ENCODE measurements at places on chromosomes 12 and 14.

DNA sequence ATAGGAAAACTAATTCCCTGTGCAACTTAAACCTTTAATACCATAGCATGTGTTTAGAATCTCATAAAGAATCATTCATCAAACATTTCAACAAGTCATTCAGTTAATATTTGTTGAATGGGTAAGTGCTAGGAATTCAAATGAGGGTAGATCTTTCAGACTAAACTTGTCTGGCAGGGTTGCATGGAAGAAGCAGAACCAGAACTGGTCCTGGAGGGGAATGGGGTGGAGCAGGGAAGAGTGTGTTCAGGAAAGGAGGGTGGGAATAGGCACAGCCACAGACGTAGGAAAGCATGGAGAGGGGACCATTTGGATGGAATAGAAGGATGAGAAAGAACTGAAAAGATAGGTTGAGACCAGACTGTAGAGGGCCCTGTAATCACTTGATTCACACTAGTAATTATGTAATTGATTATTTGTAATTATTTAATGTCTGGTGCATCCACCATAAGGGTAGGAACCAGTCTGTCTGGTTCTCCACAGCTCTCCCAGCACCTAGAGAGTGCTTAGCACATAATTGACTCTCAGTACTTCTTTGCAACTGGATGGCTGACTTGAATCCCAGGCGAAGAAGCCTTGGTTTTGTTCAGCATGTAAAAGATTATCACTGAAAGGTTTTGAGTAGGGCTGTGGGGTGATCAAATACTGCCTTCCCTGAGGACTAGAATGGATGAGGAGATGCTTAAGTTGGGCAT lies 3.0 kb upstream of the MAP3K9 start:
- DNase-seq: no peak

DNA sequence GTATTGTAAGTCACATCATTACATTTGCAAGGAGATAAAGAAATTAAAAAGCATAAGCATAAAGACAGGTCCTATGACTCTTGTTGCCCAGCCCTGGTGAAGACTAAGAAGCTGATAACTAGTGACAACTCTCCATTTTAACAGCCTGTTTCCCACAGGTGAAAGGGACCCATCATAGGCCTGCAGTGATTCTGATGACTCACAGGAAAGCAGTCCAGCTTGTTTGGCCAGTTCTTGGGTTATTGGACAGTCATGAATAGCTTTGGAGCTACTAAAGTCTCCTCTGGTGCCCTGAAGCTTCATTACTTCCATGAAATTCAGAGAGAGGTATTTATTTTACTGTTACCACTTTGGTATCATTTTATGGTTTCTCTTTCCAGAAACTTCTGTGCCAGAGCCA lies 55.5 kb upstream of the DYRK2 start:
- no peak for DNase-seq

GRCh38 chr12:65826353-65827171 lies 2.3 kb downstream of the HMGA2 start:
- DNase-seq: no peak

DNA sequence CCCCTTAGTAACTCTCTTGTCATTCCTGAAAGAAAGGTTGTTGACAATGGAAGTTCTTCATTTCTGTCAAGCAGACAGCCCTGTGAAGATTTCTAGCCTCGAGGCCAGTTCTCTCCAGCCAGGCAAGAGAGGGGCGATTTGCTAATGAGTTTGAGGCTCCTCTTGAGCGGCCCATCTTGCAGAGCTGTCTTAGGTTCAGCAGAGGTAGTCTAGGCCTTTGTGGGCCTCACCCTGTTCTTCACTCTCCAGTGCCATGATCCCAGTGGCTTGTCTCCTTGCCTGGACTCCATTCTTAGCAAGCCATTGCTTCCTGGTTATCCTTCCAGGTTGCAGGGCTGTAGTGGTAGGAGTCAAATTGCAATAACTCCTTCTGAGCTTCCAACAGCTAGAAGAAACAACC lies 9.7 kb downstream of the TPH2 start:
- DNase-seq: no peak

GRCh38 chr12:48010366-48010970 lies 6.2 kb upstream of the COL2A1 start:
- DNase-seq: no peak

GRCh38 chr14:21053184-21054122 lies 4.2 kb upstream of the RNASE8 start:
- DNase-seq: no peak

GRCh38 chr12:68478516-68479260 lies 132.0 kb upstream of the RAP1B start:
- no peak for DNase-seq

GRCh38 chr12:96164951-96165811 lies 29.0 kb upstream of the ELK3 start:
- DNase-seq: no peak

GRCh38 chr14:73786636-73787485 lies 64.8 kb upstream of the PTGR2 start:
- peak; percentile 10 for DNase-seq

DNA sequence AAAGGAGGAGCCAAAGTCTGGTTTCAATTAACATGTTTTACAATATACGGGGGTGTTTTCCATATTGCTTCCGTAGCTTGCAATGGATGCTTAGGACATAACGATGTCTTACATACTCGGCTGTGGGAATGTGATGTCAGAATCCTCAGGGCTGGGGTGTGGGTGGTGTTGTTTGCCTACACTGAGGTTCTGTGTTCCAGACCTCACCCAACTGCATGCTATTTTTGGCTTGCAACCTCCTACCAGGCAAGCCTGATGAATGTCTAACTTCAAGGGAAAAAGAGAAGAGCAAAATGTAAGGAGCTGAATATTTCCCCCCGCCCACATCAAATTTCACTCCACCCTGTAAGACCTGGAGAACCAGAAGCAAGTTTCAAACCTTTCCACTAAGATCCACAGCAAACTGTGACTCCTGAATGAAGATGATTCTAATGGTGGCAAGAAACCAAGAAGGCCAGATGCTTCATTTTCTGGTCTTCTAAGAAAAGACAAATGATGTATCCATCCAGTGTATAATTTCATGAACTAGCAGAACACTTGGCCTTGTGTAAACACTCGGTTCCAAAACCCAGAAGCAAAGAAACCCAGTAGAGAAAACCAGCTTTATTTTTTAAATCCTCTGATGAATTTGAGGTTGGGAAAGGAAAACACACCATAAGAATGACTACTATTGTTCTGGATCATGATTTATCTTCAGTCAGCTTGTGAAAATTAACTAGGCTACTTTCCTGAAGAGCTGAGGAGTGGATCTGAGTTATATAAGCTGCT lies 227.9 kb downstream of the DACT1 start:
- no peak for DNase-seq

DNA sequence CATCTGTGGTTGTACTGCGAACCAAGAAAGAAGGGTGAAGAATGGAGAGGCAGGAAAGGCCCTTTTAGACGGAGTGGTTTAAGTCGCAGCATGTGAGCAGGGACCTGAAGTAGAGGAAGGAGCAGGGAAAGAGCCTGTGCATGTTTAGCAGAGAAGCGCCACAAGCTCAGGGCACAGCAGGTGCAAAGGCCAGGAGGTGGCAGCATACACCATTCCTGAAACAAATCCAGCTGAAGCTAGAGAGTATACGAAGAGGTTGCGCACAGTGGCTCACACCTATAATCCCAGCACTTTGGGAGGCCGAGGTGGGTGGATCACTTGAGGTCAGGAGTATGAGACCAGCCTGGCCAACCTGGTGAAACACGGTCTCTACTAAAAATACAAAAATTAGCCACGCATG lies 49.9 kb downstream of the HELB start:
- no peak for DNase-seq

DNA sequence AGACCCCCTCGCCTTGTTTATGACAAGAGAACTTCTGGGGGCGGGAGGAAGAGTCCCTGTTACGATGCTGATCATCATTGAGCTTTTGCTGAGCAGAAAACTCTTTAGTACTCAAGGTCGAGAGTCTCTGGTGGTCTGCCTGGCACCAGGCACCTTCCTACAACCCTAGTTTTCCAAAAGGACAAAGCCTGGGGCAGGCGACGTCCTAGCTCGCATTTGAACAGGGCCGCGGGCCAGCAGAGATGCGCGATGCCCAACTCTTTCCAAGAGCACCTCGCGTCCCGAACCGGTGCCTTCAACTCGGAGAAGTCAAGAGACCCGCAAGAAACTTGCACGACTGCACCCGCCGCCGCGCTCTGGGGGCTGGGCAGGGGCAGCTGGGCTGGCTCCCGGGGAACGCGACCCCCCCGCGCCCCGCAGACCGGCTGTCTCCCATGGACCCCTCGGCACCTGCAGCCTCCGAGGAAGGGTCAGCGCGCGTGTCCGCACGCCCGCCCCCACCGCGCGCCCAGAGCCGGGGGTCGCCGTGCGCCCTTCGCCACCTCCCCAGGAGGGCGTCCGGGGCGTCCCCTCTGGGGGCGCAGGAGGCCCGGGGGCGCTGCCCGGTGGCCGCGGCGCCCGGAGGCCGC lies 377 bp upstream of the BCL7A start:
- peak; percentile 39 for DNase-seq

DNA sequence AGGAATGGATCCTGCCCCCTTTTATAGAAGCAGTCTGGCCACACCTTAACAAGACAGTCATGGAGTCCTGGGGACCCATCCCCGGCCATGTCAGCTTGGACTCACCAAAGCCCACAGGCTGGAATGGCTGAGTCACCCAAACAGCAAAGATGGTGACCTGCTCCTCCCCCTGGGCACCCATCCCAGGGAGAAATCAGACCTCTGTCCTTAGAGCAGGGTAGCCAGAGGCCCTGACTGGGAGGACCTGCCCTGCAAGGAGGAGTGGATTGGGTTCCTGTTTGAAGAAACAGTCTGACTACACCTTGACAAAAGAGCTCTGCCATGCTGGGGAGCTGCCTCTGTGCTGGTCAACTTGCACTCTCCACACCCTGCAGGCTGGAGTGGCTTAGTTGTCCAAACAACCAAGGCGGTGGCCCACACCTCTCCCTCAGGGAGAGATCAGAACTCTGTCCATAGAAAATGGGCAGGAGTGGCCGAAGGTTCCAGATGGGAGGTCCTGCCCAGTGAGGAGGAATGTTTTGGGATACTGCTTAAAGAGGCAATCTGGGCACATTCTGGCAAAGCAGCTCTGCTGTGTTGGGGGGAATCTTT lies 16.6 kb downstream of the MGP start:
- DNase-seq: no peak

GRCh38 chr14:90512329-90512991 lies 115.6 kb downstream of the CALM1 start:
- DNase-seq: no peak

GRCh38 chr14:92462568-92462967 lies 51.0 kb upstream of the RIN3 start:
- DNase-seq: no peak

DNA sequence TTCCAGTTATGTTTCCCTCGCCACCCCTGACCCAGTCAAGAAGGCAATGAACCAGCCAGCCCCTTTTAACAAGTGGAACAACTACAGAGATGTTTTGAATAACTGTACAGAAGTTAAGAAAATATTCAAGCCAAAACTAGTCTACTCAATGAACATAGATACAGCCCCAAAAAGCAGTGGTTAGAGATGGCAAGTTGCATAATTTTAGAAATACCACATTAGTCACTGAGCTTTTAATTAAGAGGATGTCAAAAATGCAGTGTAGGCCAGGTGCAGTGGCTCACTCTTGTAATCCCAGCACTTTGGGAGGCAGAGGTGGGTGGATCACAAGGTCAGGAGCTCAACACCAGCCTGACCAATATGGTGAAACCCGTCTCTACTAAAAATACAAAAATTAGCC lies 27.2 kb downstream of the PROX2 start:
- no peak for DNase-seq

GRCh38 chr12:54840244-54840865 lies 14.0 kb upstream of the MUCL1 start:
- peak; percentile 35 for DNase-seq

DNA sequence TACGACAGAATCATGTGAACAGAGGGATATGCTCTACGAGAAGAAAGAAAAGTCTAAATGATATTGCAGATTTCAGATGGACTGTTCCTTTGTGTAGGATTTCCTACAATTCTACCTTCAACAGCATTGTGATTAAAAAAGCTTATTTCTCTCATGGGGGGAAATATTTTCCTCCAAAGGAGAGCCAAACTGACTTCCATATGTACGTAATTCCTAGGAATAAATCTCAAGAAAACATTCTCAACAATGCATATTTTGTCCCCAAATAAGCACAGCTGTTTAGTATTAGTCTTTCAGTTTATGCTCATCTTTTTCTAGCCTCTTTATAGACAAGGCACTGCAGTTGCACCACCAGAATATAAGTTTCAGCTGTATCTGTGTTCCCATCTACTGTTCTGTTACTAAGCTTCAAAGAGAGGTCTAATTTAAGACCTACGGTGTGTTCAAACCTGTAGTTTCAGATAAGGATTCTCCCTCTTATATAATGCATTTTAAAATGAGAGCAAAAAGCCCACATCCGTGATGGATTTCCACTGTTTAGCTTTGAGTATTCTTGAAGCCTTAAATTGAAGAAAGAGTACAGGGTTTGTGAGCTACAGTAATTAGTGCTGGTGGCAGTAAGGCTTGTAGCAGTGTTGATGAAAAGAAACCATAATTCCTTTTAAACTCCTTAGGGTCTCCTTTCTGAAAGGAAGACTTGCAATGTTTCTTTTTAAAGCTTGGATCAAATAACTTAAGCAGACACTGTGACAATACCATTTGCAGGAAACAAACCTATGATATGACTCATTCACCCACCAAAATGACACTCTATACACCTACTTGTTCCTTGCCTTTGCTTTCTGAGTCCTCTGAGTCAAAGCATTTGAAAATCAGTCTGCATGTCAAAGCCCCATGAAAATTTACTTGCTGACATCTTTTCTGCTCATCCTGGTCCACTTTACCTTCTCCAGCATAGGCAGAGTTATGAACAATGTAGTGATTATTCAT lies 754.1 kb downstream of the NOVA1 start:
- no peak for DNase-seq

DNA sequence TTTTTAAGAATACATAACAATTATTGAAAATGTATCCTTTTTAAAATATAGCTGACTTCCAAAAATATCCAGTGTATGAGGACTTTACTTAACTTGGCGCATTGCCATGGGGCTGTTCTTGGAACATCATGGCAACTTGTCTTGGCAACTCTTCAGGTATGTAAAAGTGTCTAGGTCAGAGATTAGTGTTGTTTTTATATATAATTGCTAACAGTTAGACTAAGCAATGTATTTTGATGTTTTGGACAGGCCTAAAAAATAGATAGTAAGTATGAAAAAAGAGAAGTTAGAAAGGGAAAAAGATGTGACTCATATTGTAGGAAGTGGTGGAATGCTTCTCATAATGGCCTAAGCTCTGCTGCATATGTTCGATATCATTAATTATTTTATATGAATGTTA lies 70.9 kb downstream of the MON2 start:
- no peak for DNase-seq

- no peak for DNase-seq
These were observed 76.6 kb upstream of the PPFIA2 start for GRCh38 chr12:81835783-81836182.

- DNase-seq: no peak
These were observed 232.0 kb downstream of the GRIN2B start for GRCh38 chr12:13749389-13749788.

GRCh38 chr12:98793121-98793520 lies 148.0 kb downstream of the APAF1 start:
- no peak for DNase-seq

GRCh38 chr14:58946431-58946830 lies 242.0 kb upstream of the DAAM1 start:
- no peak for DNase-seq

All from NCI-H1105 treated with DMSO at 0.1 percent for 48 hours (cell line).